K562 (cell line): ENCODE measurements at places on chromosomes 3 and 15.

DNA sequence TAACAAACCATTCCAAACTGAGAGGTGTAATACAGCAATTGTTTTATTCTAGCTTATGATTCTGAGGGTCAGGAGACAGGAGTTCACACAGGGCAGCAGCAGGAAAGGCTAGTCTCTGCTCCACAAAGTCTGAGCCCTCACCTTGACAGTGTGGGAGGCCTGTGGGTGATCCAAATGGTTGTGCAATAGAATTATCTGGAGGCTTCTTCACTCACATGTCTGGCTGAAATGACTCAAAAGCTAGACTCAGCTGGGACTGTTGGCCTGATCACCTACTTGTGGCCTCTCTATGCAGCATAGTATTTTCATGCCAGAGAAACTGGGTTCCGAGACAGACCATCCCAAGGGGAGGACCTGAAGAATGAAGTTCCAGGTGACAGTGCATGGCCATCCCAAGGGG lies 233.9 kb upstream of the UBE2E2 start:
- no peak for DNase-seq

DNA sequence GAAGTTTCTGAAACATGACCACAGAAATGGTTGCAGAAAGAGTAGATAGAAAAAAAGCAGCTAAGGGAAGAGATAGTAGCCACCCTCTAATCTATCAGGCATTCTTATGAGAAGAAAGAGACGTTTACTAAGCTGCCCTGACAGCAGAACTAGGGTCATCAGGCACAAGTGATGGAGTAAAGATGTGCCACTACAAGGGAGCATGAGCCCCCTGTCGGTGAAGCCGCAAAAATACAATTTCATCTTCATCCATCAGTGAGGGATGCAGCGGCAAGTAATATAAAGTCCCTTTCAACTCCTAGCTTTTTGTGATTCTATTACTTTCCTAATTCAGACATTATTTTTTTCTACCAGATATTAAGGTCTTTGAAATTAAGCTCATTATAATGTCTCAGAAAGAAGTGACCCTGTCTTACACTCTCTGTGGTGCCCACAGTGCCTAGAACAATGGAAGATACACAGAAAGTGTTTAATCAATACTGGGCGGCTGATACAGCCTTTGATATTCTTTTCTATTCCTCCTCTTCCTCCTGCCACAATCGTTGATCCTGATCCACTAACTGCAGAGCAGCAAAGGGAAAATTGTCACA lies 651.6 kb downstream of the NTRK3 start:
- DNase-seq: peak; percentile 37

DNA sequence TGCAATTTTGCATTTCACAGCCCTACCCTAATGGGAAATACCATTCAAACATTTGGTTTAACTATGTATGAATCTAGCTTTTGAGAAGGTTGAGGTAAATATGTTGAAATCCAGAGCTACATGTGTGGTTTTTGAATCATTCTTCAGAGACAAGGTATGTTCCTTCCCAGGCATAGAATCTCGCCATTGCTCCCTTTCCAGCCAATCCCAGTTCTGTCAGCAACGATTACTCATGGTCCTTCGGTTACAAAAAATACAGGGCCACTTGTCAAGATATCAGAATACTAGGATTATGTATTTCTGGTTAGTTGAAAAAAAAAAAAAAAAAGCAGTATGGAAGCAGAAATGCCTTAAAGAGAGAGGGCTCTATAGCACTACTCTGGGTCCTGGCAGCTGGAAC lies 182.4 kb downstream of the RBMS3 start:
- no peak for DNase-seq

DNA sequence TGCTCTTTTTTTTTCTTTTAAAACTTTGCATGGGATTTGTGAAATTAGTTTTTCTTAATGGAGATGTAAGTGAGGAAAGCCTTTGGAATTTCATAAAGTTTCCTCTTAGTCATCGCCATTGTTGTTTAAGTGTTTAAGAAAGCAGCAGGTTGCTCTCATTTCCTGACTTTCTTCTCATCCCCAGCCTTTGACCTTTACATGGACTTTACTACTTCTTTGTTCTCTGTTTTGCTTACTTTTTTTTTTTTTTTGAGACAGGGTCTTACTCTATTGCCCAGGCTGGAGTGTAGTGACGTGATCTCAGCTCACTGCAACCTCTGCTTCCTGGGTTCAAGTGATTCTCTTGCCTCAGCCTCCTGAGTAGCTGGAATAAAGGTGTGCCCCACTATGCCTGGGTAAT lies 38.6 kb downstream of the FBXL2 start:
- DNase-seq: no peak

- no peak for DNase-seq
Measured at GRCh38 chr3:65901226-65901625, 137.5 kb downstream of the MAGI1 start.

DNA sequence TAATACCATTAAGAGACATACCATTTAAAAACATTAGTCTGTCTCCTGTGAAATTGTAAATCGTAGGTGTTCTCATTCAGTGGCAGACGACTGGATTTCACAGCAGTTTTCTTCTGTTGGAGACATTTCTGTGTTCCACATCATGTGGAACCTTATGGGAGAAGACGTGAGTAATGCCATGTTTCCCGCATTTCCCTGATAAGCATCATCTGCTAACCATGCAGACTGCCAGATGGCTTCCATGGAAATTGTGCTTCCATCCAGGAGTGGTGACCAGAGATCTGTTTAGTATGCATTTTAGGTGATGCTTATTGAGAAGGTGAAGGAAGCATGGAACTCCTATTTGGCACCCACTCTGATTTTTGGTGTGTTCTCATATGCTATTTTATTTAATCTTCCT lies 28.4 kb upstream of the ST3GAL6 start:
- no peak for DNase-seq

GRCh38 chr3:38968891-38969290 lies 82.9 kb downstream of the SCN11A start:
- no peak for DNase-seq

GRCh38 chr15:71713191-71713809 lies 97.1 kb upstream of the NR2E3 start:
- no peak for DNase-seq

DNA sequence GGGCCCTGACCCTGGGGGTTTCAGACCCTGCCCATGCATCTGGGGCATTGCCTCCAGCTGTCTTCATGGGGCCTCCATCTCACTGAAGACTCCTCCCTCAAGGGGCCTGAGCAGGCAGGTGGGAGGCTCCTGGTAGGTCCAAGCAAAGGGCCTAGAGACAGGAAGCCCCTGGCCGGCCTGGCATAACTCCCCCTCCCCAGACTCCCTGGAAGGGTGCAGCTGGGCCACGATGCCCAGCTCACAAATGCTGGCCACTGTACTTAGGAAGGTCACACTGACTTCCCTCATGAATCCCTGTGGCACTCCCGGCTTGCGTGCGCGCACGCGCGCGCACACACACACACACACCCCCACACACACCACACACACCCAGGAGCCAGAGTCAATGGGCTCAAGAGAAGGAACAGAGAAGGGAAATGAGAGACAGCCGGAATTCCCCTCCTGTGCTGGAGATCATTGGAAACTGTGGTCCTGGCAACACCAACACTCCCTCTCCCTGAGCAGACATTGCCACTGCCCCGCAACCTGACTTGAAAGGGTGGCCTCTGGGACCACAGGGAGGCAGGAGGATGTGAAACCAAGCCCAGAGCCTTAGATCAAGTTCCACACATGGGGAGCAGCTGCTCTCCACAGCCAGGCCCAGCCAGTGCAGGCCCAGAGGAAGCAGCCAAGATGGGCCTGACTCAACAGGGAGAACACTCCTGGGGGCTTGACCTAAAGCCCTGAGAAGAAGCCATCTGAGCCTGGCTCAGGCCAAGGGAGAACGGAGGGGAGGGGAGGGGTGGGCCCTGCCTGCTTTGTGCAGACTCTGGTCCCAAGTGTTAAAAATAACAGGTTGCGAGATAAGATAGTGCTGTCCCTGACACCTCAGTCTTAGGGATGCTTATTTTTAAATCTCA lies 69.7 kb downstream of the SCN5A start:
- DNase-seq: no peak

- peak; percentile 77 for DNase-seq
Measured at GRCh38 chr15:66946578-66947164, 118.7 kb upstream of the SMAD3 start.

GRCh38 chr3:188280627-188281026 lies 126.7 kb downstream of the LPP start:
- DNase-seq: no peak

- DNase-seq: no peak
Measured at GRCh38 chr15:57694279-57694678, 12.2 kb upstream of the POLR2M start.

- DNase-seq: no peak
Measured at GRCh38 chr15:67790610-67791319, 34.5 kb upstream of the SKOR1 start.
